Immature natural killer cell (primary cell): ENCODE measurements at places on chromosomes 5 and 9. TPM values are rescaled to one million over a fixed set of nuclear protein-coding genes. Genes with fewer than 3 reads are reported as not detected.
A peak's percentile ranks its signal among the peaks of the same experiment; 100 is the strongest.

OCLN gene
- polyA plus RNA-seq = 0.08 TPM

SOWAHA gene
- polyA plus RNA-seq = not detected

NEURL1B gene
- 0.09 TPM for polyA plus RNA-seq

C5orf34 gene
- polyA plus RNA-seq = 1.3 TPM

PKD2L2 gene
- 0.23 TPM for polyA plus RNA-seq

IGFBPL1 gene
- not detected for polyA plus RNA-seq

PAIP1 gene
- 28.4 TPM for polyA plus RNA-seq

RNF224 gene
- polyA plus RNA-seq = not detected

ACTBL2 gene
- not detected for polyA plus RNA-seq

TMEM174 gene
- not detected for polyA plus RNA-seq

EIF4EBP3 gene
- polyA plus RNA-seq = 12.1 TPM

DNA sequence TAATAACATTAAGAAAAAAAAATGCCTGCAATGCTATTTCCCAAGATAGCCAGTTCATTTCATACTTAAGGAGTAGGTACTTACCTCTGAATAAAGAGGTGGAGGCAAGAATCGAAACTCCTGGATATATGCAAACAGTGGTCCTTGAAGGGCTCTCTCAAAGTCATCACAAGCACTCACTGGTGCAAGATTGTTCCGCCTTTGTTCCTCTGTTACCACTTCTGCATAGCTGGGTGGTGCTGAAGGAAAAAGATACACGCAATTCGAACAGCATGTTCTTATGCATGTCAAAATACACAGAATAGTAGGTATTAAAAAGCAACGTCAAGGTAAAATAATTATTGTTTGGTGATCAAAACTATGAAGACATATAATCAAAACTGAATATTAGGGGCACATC lies 9.5 kb downstream of the ARRDC3 start:
- DNase-seq = no peak

- DNase-seq = no peak
Measured at GRCh38 chr5:6568383-6568782, 64.5 kb downstream of the NSUN2 start.

GRCh38 chr5:108946008-108946407 lies 198.3 kb downstream of the FER start:
- DNase-seq = no peak

- no peak for DNase-seq
Measured at GRCh38 chr9:126630458-126631237, 16.9 kb downstream of the LMX1B start.

DNA sequence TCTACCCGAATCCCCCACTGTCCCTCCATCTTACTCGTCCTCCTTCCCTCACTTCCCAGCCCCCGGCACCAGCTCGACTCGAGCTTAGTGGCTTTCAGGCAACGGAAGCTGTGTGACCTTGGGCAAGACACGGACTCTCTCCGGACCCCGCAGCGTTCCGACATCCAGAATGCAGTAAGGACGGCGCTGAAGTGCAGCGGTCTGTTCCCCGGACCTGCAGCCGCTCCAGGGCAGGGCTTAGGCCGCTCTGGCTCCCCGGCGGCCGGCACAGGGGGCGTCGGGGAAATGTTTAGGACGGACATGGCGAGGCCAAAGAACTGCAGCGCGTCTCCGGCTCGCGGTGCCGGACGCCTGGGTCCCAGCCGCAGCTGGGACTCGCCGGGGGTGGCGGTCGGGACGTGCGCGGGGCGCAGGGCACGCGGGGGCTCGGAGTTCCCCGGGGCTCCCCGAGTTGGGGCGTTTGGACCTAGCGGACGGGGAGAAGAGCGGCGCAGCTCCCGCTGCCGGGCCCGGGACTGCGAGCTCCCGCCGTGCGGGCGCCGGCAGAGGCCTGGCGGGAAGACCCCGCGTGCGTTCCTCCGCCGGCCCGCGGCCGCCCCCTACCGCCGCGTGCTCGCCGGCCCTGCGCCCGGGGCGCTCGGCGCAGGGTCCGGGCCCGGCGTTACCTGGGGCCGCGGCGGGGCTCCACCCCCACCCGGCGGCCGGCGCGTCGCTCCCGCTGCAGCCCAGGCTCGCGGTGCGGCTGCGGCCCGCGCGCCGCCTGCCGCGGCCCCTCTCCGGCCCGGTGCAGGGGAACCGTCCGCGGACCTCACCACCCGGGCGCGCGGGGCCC lies 5.6 kb upstream of the RNF44 start:
- DNase-seq = peak; percentile 60

- no peak for DNase-seq
Measured at GRCh38 chr9:28671000-28671399, 1097.7 kb upstream of the C9orf72 start.

- DNase-seq = no peak
Measured at GRCh38 chr5:134451936-134452505, 40.3 kb upstream of the CDKN2AIPNL start.

DNA sequence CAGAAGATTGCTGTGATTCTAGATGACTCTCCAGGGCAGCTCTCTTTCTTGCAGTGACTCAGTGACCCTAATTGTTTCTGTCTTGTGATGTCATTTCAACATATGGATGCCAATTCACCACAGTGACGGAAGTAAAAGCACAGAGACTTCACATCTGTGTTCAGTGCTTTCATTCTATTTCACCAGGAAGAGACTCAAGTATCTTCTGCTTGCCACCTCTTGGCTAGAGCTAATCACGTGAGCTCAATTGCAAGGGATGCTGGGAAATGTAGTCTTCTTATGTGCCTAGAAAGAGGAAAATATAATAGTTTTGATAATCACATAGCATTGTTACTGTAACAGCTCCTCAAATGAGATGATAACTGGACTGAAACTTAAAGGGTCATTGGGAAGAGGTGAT lies 453.3 kb upstream of the KLF4 start:
- DNase-seq = no peak

GRCh38 chr9:109035684-109036423 lies 22.6 kb upstream of the CTNNAL1 start:
- DNase-seq = no peak

GRCh38 chr9:86764221-86764624 lies 183.1 kb downstream of the GAS1 start:
- no peak for DNase-seq

DNA sequence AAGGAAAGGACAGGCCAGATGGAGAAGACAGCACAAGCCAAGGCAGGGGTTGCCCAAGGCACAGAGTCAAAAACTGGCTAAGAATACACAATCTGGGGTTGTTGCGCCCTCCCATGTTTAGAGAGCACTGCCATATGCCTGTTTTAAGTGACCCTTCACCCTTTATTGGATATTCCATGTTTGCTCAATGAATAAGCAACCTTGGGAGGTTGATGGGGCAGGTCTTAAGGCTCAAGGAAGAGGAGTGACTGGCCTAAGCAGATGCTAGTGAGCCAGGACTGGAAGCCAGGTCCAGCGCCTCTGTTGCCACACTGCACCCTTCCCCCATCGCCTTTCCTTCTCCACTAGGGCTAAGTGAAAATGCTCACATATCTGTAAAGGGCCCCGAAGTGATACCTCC lies 6.7 kb downstream of the TXN start:
- no peak for DNase-seq

DNA sequence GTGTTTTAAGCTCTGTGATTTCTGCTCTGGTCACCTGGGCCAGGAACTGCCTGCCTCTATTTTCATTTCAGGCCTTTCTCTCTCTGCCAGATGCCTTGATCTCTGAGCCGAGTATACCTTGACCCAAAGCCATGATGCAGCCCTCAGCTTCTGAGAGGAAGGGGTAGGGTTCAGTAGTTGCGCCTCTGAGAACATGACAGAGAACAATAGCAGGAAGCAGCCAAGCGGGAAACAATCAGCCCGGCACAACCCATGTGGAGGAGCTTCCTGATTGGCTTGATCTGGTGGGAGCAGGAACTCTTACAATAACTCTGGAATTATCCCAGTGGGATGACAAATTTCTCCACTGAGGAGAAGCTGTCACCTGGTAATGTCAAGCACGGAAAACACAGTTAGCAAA lies 127.4 kb downstream of the PALM2AKAP2 start:
- DNase-seq = no peak

GRCh38 chr5:178416206-178416882 lies 173.8 kb downstream of the COL23A1 start:
- no peak for DNase-seq

- DNase-seq = peak; percentile 19
Measured at GRCh38 chr9:99253772-99254431, 31.8 kb downstream of the SEC61B start.

DNA sequence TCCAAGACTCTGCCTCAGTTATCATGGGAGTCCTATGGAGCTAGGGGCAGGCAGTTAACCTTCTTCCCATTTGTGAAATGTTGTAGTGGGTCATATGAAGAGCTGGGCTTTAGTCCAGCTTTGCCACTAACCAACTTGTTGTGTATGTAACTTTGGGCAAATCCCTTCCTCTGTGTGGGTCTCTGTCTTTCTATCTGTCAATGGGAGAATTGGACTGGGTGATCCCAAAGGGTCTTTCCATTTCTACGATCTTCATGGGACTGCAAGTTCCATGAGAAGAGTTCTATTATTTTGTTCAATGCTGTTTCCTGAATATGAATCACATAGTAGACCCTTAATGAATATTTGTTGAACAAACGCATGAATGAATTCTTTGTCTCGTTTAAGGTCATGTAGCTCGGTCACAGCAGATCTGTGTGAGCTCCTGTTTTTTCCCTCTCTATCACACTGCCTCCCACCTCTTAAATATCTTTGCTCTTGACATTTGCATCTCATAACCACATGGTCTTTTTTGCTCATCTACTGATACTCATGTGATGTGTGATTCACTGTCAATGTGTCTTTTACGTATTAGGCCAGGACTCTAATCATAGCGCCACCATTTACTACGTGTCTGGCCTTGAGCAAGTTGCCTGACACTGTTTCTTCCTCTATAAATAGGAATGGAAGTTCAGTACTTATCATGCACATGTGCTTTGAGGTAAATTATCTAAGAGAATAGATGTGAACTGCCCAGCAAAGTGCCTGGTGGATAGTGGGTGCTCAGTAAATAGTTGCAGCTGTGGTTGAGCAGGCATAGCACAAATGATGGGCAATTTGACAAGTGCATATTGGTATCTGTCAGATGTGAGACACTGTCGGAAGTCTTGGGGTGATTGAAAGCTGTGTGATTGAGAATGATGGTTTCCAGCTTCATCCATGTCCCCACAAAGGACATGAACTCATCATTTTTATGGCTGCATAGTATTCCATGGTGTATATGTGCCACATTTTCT lies 37.4 kb downstream of the PTTG1 start:
- no peak for DNase-seq

DNA sequence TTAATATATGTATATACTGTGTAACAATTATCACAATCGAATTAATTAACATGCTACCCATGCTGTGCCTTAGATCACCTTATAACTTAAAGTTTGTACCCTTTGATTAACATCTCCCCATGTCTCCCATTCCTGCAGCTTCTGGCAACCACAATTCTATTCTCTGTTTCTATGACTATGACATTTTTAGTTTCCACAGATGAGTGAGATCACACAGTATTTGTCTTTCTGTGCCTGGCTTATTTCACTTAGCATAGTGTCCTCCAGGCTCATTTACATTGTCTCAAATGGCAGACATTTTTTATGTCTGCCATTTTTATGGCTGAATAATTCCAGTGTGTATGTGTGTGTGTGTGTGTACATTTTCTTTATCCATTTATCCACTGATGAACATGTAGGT lies 146.1 kb upstream of the SLC28A3 start:
- no peak for DNase-seq

GRCh38 chr9:82923092-82923911 lies 139.6 kb downstream of the RASEF start:
- no peak for DNase-seq

GRCh38 chr9:123347289-123348060 lies 8.5 kb upstream of the CRB2 start:
- DNase-seq = no peak
